ENCODE measurements at places on chromosomes 16 and 17. TPM values are rescaled to one million over a fixed set of nuclear protein-coding genes. Genes with fewer than 3 reads are reported as not detected.

The CDH8 gene
- total RNA-seq, result 0.34 TPM

The FOXN1 gene
- not detected for total RNA-seq

DNA sequence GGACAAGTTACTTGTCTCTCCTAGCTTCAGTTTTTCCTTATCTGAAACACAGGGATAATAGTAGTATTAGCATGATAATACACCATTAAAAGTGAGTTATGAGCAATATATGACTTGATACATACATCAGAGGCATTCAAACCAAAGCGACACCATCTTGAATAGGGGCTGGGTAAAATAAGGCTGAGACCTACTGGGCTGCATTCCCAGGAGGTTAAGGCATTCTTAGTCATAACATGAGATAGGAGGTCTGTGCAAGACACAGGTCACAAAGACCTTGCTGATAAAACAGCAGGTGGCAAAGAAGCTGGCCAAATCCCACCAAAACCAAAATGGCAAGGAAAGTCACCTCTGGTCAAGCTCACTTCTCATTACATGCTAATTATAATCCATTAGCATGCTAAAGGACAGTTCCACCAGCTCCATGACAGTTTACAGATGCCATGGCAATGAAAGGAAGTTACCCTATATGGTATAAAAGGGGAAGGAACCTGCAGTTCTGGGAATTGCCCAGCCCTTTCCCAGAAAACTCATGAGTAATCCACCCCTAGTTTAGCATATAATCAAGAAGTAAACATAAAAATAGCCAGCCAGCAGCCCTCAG, 37.2 kb upstream of the HS3ST3A1 start:
- DNase-seq, result no peak

The BRIP1 gene
- 6.1 TPM for total RNA-seq

- DNase-seq, result no peak
Observed at GRCh38 chr17:75353176-75353575, 52.3 kb downstream of the GRB2 start.

The TPSB2 gene
- total RNA-seq, result not detected

DNA sequence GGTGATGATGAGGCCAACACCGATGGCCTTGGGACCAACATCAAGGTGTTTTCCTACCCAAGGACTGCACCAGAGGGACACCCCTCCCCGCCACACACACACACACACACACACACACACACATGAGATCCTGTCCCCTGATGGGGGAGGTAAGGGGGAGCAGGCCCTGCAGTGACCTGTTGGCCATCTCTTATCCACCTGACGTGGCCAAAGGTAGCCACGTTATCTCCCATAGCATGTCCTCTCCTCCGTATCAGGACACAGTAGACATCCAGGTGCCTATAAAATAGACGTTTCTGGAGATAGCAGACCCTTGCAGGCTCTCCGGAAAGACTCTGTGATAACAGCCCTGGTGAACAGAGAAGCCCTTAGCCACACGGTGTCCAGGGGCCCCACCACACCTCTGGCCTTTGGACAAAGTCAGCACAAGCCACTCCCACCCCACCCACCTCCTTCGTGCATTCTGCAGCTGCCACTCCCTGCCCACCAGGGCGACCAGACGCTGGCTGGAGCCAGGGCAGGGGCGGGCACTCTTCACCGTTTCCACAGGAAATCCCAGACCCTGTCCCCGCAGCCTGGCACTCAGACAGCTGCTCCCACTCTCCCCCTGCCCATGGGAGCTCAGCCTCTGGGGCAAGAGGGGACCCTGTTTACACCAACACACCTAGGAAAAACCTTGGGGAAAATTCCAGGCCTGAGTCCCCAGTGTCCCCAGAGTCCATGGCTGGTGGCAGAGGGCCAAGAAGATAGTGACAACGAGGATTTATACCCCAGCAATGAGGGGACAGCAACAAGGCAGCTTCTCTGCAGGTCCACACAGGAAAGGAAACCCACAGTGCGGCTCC, 15.4 kb upstream of the ENPP7 start:
- DNase-seq, result no peak

The XYLT1 gene
- total RNA-seq, result 1.6 TPM

The CNGB1 gene
- total RNA-seq, result not detected

The SNX20 gene
- total RNA-seq, result not detected

DNA sequence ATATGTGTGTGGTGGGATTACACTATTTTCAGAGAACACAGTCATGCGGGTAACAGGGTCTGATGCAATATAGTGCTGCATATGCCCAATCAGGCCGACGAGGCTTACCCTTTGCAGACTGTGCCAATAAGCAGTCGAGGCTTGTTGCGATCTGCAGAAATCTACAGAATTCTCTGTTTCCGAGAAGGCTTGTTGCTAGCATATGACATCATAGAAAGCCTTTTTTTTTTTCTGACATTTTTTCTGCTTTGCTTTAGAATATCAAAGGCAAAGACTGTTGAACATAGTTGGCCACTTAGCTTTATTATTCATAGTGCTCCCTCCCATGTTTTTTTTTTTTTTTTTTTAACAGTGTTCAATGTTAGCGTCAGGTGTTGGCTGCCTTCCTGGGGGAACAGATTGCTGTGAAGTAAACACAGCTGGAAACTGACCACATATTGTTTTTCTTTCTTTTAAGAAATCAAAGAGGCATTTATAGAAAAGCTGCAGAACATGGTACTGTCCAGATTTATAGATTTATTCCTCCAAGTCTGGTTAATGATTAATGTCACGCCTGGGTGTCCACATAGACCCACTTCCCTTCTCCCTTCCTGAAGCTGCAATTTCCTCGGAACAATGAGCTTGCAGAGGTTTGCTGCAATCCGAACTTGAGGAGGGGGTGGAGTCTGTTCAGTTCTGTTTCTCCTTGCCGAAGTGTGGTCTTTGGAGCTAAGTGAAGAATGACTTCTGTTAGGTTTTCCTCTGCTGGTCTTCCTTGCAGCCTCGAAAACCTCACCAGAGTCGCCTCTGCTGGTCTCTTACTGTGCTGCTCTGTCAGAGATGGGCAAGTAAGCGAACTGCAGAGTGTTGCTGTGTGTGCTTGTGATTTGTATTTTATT, 87.3 kb downstream of the MAP2K6 start:
- DNase-seq, result peak; percentile 63

- no peak for DNase-seq
Observed at GRCh38 chr16:82405736-82406135, 221.0 kb upstream of the CDH13 start.

The OTOP2 gene
- total RNA-seq, result not detected

DNA sequence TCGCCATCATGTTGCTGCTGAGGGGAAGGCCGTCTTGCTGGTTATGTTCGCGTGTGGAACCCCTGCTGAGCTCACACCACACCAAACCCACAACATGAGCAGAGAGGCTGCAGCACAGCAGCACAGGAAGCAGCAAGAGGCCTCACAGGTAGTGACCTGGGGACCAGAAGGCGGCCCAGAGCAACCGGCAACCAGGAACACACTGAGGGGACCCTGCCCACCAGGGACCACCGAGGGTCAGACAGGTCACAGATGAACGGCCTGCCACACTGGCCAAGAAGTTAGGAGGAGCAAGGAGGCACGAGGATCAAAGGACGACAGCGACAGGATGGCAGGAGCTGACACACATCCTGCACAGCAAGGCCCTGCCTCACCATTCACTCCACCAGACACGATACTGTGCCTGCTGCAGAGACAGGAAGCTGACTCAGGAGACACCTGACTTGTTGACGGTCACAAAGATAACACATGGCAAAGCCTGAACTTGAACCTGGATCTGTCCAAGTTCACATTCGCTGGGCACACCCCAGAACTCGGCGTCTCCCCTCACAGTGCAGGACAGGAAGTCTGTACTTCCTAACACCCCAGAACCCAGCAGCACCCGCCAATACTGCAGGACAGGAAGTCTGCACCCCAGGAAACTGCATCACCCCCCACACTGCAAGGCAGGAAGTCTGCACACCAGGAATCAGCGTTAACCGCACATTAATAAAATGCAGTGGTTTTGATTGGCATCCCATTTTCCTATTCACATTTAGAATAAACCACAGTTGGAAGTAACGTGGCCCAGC, 98.5 kb downstream of the ZNF778 start:
- peak; percentile 69 for DNase-seq

DNA sequence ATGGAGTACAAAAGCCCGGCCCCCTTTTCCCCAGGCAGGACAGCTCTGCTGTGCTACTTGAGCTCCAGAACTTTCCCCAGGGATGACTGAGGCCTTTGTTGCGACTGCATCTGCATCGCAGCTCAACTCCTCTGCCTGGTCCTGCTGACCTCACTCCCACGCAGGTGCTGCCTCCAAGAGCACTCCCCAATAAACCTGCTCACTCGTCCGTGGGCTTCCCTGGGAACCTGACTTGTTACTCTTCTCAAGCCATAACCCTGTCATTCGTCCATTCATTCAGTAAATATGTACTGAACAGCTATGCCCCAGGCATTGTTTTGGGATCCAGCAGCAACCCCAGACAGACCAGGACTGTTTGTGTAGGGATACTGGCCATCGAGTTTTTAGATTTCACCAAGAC, 11.6 kb upstream of the RMI2 start:
- peak; percentile 98 for DNase-seq

The DRC3 gene
- total RNA-seq, result 3.9 TPM

DNA sequence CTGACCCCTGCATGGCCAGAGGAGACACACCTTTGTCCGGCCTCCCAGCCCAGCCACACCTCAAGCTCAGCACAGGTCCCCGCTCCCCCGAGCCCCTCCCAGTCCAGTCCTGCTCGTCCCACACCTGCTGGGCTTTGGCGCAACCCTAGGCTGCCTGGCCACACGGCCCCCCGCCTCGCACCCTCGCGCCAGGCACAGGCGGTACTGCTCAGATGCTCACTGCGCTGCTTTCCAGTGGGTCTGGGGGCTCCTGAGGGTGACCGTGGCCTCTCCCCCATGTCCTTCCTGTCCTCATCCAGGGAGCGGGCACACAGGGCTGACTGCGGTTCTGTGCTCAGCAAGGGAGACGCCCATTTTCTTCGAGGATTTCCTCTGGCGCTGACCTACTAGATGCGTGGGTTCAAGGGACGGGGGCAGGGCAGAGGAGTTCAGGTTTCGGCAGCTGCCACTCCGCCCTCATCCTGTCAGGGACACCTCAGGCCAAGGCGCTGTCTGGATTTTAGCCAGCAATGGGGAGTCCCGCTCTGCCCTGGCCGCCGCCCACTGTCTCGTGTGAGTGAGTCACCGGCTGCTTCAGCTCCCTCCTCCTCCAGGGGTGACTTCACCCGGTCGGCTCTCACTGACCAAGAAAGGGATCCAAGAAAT, 118.0 kb upstream of the ZNF469 start:
- peak; percentile 89 for DNase-seq

- no peak for DNase-seq
Observed at GRCh38 chr17:44653954-44654353, 2.3 kb upstream of the MEIOC start.

DNA sequence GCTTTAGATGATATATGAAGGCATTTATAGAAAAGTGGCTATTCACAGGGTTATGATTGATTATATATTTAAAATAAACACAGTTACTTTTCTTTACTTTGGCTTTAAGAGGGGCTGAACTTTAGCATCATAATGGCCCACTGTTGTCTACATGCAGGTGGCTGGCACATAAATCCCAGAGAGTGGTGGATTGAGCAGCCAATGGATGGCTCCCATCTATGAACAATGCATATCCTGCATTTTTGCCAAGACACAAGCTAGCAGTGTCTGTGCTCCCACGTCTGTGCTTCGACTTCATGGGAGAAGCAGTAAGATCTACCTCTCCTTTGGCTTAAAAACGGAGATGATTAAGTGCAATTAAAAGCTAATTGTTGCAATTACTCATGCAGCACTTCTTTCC, 373.2 kb upstream of the CDH11 start:
- no peak for DNase-seq

The RAMP2 gene
- 5.3 TPM for total RNA-seq

The CEP20 gene
- total RNA-seq, result 36.9 TPM

The TMEM114 gene
- total RNA-seq, result not detected

DNA sequence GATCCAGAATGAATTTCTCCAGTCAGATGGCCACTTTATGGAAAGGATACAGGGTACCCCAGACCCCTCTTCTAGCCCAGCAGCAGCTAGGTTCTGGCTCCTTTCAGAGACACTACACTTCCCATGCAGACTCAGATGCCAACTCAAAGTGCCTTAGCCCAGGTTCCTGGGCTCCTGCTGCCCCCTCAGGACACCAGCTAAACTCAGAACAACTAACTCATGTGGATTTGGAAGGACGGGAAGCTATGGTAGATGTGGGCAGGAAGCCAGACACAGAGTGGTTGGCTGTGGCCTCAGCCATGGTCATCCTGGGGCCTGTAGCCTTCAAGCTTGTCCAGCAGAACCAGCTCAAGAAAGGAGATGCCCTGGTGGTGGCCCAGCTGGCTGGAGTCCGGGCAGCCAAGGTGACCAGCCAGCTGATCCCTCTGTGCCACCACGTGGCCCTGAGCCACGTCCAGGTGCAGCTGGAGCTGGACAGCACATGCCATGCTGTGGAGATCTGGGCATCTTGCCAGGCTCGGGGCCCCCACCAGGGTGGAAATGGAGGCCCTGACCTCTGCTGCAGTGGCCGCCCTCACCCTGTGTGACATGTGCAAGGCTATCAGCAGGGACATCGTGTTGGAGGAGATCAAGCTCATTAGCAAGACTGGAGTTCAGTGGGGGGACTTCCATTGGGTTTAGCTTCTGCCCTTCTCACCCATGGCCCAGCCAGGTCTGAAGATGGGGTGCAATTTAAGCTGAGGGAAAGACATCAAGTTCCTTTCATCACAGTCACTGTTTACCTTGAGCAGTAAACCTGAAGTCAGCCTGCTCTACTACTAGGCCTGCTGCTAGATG, 111.8 kb downstream of the N4BP1 start:
- DNase-seq, result no peak

- no peak for DNase-seq
Observed at GRCh38 chr16:87864331-87864989, 4.8 kb downstream of the SLC7A5 start.

The KRT40 gene
- not detected for total RNA-seq

DNA sequence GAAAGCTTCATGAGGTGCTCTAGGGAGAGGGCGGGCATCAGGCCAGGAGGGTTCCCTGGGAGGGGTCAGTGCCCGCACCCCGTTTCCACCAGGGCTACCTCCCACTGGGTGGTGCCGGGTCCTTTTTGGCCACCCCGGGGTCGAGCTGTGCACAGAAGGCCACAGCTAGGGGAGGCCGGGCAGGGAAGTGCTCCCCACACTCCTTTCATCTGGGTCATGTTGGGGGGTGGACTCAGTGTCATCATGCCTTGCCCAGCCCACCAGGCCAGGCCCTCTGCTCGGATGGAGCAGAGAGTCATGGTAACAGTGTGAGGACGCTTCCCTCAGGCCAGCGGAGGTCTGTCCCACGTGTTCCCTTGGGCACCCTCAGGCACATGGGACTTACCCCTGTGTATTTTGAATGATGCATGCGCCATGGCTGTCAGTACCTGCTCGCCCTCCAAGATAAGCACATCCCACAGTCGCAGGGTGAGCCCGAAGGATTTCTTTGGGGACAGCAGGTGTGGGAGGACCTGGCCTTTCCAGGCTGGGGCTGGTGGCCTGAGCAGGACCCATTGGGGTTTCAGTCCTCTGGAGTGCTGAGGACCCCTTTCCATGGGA, 46.4 kb downstream of the TNFRSF13B start:
- DNase-seq, result no peak

GRCh38 chr16:81531419-81531821, 86.8 kb downstream of the CMIP start:
- DNase-seq, result no peak

- DNase-seq, result no peak
Observed at GRCh38 chr17:72720494-72720825, 372.0 kb downstream of the SLC39A11 start.

The GSG1L gene
- not detected for total RNA-seq

All from kidney epithelial cell (primary cell).